Osteocyte (in vitro differentiated cells): ENCODE measurements at places on chromosomes 12 and 14. TPM values are rescaled to one million over a fixed set of nuclear protein-coding genes. Genes with fewer than 3 reads are reported as not detected.

DNA sequence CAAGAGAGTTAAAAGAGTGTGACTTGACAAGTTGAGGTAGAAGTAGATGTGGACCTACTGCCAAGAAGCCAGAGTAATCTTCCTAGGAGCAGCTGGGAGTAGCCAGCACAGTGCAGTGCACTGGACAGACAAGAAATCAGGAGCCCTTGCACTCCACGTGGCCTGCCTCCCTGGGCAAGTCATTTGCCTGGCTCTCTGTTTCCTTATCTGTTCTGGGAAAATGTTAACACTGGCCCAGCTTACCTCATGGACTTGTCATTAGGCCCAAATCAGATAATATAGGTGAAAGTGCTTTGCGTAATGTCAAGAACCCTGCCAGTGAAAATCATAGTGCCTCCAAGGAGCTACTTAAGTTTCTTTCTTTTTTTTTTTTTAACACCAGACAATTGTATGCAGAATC lies 19.2 kb downstream of the SLC7A8 start:
- DNase-seq = no peak
- H3K27ac ChIP-seq = no peak overlapping the region

DNA sequence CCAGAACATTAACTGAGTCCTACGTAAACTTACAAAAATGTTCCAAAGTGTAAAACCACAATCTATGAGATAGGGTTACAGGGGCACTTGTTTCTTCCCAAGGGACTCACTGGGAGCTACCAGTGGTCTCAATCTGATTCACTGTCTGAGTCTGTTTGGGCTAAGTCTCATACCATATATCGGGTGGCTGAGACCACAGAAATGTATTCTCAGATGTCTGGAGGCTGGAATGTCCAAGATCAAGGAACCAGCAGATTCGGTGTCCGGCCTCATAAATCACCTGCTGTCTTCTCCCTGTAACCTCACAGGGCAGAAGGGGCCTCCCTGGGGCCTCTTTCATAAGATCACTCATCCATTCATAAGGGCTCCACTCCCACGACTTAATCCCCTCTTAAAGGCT lies 616.3 kb upstream of the TMEM132C start:
- no peak for DNase-seq
- no peak overlapping the region for H3K27ac ChIP-seq
- no peaks in the 10 kb centered on the region for H3K36me3 ChIP-seq
- no peak overlapping the region for H3K4me3 ChIP-seq
- no peaks in the 10 kb centered on the region for H3K27me3 ChIP-seq

GRCh38 chr12:51886021-51886710 lies 1.7 kb upstream of the ANKRD33 start:
- DNase-seq = no peak
- H3K4me3 ChIP-seq = no peak overlapping the region
- no peaks in the 10 kb centered on the region for H3K36me3 ChIP-seq
- H3K27ac ChIP-seq = peak overlapping the region; percentile 78
- peaks cover 8% of the 10 kb centered on the region for H3K4me1 ChIP-seq

- H3K36me3 ChIP-seq = no peaks in the 10 kb centered on the region
- peaks cover 5% of the 10 kb centered on the region for H3K4me1 ChIP-seq
- no peak overlapping the region for H3K27ac ChIP-seq
- no peaks in the 10 kb centered on the region for H3K27me3 ChIP-seq
Measured at GRCh38 chr14:54039311-54039710, 82.7 kb upstream of the BMP4 start.

DNA sequence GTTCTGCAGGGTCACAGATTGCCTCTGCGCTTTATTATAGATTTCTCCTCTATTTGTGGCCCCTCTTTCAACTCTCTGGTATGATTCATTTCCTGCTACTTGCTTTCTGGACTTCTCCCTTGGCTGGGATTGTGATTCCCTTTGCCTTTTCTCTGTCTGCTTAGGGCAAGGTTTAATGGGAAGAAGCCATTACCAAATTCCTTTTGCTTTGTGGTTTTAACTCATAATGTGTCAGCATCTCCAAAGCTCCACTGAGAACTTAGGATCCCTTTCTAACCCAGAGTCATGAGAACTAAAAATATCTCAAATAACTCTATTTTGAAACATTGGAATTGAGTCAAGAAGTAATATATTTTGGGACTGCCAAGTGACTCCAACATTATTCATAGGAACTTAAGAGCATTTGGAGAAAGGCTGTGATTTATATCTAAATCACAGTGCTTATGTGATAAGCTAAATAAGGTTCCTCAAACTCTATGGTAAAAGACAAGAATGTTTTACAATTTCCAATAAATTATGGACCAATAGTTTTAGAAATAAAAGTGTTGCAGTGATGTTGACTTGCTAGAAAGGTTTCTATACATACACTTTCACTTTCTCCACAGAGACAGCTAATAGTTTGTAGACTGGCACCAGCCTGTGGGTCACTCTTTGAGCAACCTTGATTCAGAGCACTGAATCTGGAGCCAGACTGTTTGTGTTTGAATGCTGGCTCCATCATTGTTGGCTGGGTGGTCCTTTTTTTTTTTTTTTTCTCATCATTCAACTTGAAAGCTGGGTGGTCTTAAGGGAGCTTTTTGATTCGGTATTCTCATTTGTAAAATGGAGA lies 93.9 kb downstream of the DACT1 start:
- H3K36me3 ChIP-seq = no peaks in the 10 kb centered on the region
- H3K4me3 ChIP-seq = no peak overlapping the region
- no peaks in the 10 kb centered on the region for H3K27me3 ChIP-seq
- peaks cover 24% of the 10 kb centered on the region for H3K4me1 ChIP-seq
- DNase-seq = no peak

DNA sequence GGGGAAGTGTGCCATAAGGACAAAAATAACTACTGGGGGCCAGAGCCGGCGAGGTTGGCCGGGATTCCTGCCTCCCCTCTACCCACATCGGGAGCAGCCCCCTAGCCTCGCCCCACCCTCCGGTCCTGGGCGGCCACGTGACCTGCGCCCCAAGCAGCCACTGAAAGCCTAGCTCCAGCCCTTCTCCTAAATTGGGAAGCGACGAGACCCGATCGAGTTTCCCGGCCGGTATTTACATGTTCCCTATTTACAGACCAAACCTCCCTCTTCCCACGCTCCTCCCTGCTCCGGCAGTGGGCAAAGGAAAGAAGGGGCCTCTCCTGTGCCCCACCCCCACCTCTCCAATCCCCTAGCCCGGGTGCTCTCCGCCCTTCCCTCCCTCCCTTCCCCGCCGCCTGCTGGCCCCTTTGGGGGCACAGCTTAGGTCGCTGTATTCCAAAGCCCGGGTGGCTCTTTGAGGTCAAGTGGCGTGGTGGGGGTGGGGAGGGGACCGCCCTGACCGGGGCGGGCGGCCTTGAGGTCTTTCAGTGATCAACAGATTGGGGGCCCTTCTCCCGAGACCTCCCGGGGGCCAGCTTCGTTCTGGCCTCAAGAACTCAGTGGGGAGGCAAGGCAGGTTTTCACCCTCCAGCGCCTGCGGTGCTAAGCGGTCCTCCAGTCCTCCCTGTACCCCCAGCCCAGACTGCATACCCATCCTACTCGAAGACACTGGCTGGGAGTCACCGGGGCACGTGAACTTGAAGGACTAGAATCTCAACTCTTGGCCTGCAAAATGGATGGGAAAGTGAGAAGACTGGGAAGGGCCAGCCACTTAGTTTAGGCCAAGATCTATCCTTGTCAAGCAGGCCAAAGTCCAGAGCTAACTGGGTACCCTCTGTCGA lies 6.3 kb upstream of the CTDSP2 start:
- peaks cover 13% of the 10 kb centered on the region for H3K27me3 ChIP-seq
- H3K4me3 ChIP-seq = peak overlapping the region; percentile 44
- H3K4me1 ChIP-seq = peaks cover 20% of the 10 kb centered on the region
- DNase-seq = no peak

GRCh38 chr12:13777374-13777773 lies 204.0 kb downstream of the GRIN2B start:
- H3K36me3 ChIP-seq = no peaks in the 10 kb centered on the region
- H3K27me3 ChIP-seq = no peaks in the 10 kb centered on the region
- H3K4me1 ChIP-seq = no peaks in the 10 kb centered on the region
- H3K27ac ChIP-seq = no peak overlapping the region
- no peak for DNase-seq
- H3K4me3 ChIP-seq = no peak overlapping the region

GRCh38 chr14:50001151-50001998 lies 108.5 kb downstream of the ARF6 start:
- H3K4me1 ChIP-seq = peaks cover 49% of the 10 kb centered on the region
- no peaks in the 10 kb centered on the region for H3K36me3 ChIP-seq
- DNase-seq = no peak
- peak overlapping the region; percentile 97 for H3K27ac ChIP-seq

- no peak for DNase-seq
- no peaks in the 10 kb centered on the region for H3K36me3 ChIP-seq
- H3K27me3 ChIP-seq = peaks cover 55% of the 10 kb centered on the region
- peaks cover 20% of the 10 kb centered on the region for H3K4me1 ChIP-seq
Measured at GRCh38 chr14:25052921-25053320, 3.0 kb upstream of the STXBP6 start.

GRCh38 chr14:95536036-95536593 lies 1.3 kb downstream of the GLRX5 start:
- H3K36me3 ChIP-seq = no peaks in the 10 kb centered on the region
- H3K27ac ChIP-seq = peak overlapping the region; percentile 86
- DNase-seq = no peak
- no peaks in the 10 kb centered on the region for H3K27me3 ChIP-seq

DNA sequence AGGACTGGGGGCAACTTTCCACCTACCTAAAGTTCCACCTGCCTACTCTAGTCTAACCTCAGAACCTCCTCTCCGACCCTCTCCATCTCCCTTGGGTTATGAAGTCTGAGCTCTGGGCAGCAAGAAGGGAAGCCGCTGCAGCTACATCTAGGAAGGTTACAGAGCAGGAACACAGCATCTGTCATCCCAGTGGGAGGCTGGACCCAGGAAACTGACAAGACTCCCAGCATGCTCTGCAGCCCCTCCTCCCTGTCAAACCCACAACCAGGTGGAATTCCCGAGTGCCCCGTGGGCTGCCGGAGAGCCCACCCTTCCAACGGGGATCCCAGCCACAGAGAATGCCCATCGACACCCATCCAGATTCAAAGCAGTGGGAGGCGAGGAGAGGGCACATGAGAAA lies 2.1 kb downstream of the TESC start:
- H3K36me3 ChIP-seq = no peaks in the 10 kb centered on the region
- no peak overlapping the region for H3K4me3 ChIP-seq
- no peak for DNase-seq
- H3K4me1 ChIP-seq = peaks cover 3% of the 10 kb centered on the region
- H3K27ac ChIP-seq = no peak overlapping the region

DNA sequence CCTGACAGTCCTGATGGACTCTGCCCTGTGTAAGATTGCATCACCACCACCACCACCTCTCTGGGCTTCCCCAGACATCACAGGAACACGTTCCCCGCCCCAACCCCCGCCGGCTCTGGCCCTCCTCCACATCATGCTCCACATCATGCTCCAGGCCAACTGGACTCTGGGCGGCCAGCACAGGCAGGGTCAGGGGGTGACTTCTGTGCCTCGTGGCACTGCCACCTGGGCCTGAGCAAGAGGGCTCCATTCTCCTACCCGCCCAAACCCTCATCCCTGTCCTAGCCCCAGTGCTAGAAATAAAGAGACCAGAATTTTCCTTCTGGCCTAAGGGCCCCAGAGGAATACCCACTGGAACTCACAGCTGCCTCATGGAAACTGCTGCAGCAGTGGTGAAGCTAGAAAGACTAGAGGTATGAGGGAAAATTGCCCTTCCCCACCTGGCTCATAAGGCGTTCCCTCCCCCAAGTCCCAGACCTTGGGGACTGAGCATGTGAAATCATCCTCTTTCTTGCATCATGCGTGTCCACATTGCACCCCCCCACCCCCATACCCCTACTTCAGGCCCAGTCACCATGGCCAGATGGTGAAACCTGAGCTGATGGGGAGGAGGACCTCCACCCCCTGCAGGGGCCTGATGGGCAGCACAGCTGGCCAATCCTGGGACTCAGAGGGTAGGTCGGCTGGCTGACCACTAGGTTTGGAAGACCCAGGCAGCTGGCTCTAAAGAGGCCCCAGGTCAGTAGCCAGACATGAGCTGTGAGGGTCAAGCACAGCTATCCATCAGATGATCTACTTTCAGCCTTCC lies at the start of gene INHBE:
TSS of gene INHBE (plus strand) at position 742 of the 808 bp plus-strand sequence. CDS start 230 bp downstream, outside the sequence.
- no peaks in the 10 kb centered on the region for H3K36me3 ChIP-seq
- H3K4me1 ChIP-seq = peaks cover 37% of the 10 kb centered on the region
- no peaks in the 10 kb centered on the region for H3K27me3 ChIP-seq
- no peak within 1 kb of the TSS for H3K4me3 ChIP-seq

DNA sequence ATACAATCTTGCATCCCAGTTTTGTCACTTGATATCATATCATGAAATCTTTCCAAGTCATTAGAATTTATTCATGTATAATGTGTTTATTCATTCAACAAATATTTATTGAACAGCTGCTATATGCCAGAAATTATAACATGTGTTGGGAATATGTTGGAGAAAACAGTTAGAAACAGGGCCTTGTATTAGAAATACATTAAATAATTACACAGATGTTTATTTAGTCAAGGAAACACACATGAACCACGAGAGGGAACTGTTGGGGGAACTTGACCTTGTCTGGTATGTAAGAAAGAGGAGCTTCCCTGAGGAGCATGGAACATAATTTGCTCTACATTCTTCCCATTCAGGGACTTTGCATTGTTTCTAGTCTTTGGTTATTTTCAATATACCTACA lies 191.7 kb upstream of the FRMD6 start:
- no peaks in the 10 kb centered on the region for H3K36me3 ChIP-seq
- H3K27me3 ChIP-seq = no peaks in the 10 kb centered on the region
- DNase-seq = no peak
- H3K4me3 ChIP-seq = no peak overlapping the region
- H3K4me1 ChIP-seq = peaks cover 13% of the 10 kb centered on the region

DNA sequence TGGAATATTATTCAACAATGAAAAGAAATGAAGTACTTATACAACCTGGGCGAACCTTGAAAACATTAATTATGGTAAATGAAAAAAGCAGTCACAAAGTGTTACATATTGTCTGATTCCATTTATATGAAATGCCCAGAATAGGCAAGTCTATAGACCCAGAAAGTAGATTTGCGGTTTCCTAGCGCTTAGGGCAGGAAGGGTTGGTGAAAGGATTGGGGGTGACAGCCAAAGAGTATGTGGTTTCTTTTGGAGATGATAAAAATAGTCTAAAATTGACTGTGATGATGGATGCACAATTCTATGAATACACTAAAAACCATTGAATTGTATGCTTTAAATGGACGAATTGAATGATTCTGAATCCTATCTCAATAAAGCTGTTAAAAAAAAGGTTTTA lies 55.8 kb downstream of the RESF1 start:
- H3K4me3 ChIP-seq = no peak overlapping the region
- no peaks in the 10 kb centered on the region for H3K4me1 ChIP-seq
- no peak for DNase-seq
- no peaks in the 10 kb centered on the region for H3K36me3 ChIP-seq

- H3K4me3 ChIP-seq = no peak overlapping the region
- peaks cover 17% of the 10 kb centered on the region for H3K27me3 ChIP-seq
- H3K4me1 ChIP-seq = peaks cover 2% of the 10 kb centered on the region
- H3K27ac ChIP-seq = no peak overlapping the region
- DNase-seq = no peak
- H3K36me3 ChIP-seq = no peaks in the 10 kb centered on the region
Measured at GRCh38 chr12:79023784-79024183, 159.2 kb downstream of the SYT1 start.

- no peak overlapping the region for H3K4me3 ChIP-seq
- H3K4me1 ChIP-seq = no peaks in the 10 kb centered on the region
- DNase-seq = no peak
- peaks cover 8% of the 10 kb centered on the region for H3K27me3 ChIP-seq
- H3K36me3 ChIP-seq = no peaks in the 10 kb centered on the region
- no peak overlapping the region for H3K27ac ChIP-seq
Measured at GRCh38 chr12:111284709-111285108, 84.2 kb downstream of the PHETA1 start.

The ZDHHC22 gene
- 0.10 and 0.16 TPM in 2 replicates for total RNA-seq

The RPL10L gene
- total RNA-seq = not detected in 2 replicates

The CLEC4A gene
- 0.97 and 1.5 TPM in 2 replicates for total RNA-seq

The MAP3K9 gene
- total RNA-seq = 1.3 and 1.4 TPM in 2 replicates

The NANOG gene
- 0.08 and 0.50 TPM in 2 replicates for total RNA-seq

The RPL41 gene
- total RNA-seq = 3,386 and 3,580 TPM in 2 replicates

The STAC3 gene
- total RNA-seq = 1.8 and 2.4 TPM in 2 replicates

The TRPV4 gene
- total RNA-seq = 1.3 and 1.6 TPM in 2 replicates

The ANG gene
- total RNA-seq = 7.4 and 8.6 TPM in 2 replicates

The CACNA1C gene
- total RNA-seq = 59.1 and 67.4 TPM in 2 replicates
